ENCODE measurements at places on chromosomes 3 and 15. TPM values are rescaled to one million over a fixed set of nuclear protein-coding genes. Genes with fewer than 3 reads are reported as not detected.

The CPNE9 gene
- 0.10 TPM for total RNA-seq

The ESYT3 gene
- total RNA-seq, result 0.64 TPM

The MCF2L2 gene
- total RNA-seq, result not detected

The COL7A1 gene
- total RNA-seq, result 191 TPM

The ANKRD63 gene
- not detected for total RNA-seq

The SPRED1 gene
- 5.8 TPM for total RNA-seq

The AEN gene
- 88.9 TPM for total RNA-seq

The CHAC1 gene
- total RNA-seq, result 7.5 TPM

The GPR62 gene
- not detected for total RNA-seq

The SLC12A1 gene
- not detected for total RNA-seq

The CDCP1 gene
- total RNA-seq, result 11.5 TPM

The SLC9A9 gene
- not detected for total RNA-seq

The LRRIQ4 gene
- total RNA-seq, result not detected

The AMIGO3 gene
- total RNA-seq, result 0.74 TPM

The DVL3 gene
- total RNA-seq, result 26.4 TPM

The COL8A1 gene
- total RNA-seq, result not detected

The SNTN gene
- not detected for total RNA-seq

The GPR27 gene
- total RNA-seq, result 2.1 TPM

The SERINC4 gene
- 0.10 TPM for total RNA-seq

The CHL1 gene
- not detected for total RNA-seq

The LRIG1 gene
- 4.7 TPM for total RNA-seq

The CASR gene
- not detected for total RNA-seq

The GJD2 gene
- total RNA-seq, result not detected

Measured in A549 treated with RU486 at 1 μM for 4 hours (cell line).